ENCODE measurements at places on chromosomes 3 and 15. TPM values are rescaled to one million over a fixed set of nuclear protein-coding genes. Genes with fewer than 3 reads are reported as not detected.

The CYP8B1 gene
- total RNA-seq = not detected

The GOLGA6L1 gene
- not detected for total RNA-seq

The GOLGA6A gene
- total RNA-seq = not detected

The STAC gene
- 0.52 TPM for total RNA-seq

The CRABP1 gene
- total RNA-seq = not detected

The OIP5 gene
- total RNA-seq = 1.4 TPM

The RARRES1 gene
- 0.98 TPM for total RNA-seq

The MFGE8 gene
- 53.8 TPM for total RNA-seq

The PATL2 gene
- total RNA-seq = 0.09 TPM

The ADPRH gene
- 11.8 TPM for total RNA-seq

The CPLX3 gene
- total RNA-seq = not detected

The MYEF2 gene
- total RNA-seq = 6.5 TPM

The DGKG gene
- total RNA-seq = 0.54 TPM

The FRMD5 gene
- 0.52 TPM for total RNA-seq
